T-helper 1 cell (primary cell): ENCODE measurements at places on chromosomes 1 and 21.

- DNase-seq, result no peak
These were observed 104.4 kb downstream of the PIK3R3 start for GRCh38 chr1:46027788-46028573.

GRCh38 chr1:181089017-181089675, 646 bp downstream of the IER5 start:
- peak; percentile 18 for DNase-seq

GRCh38 chr1:67078291-67078690, 24.3 kb upstream of the SLC35D1 start:
- no peak for DNase-seq

GRCh38 chr1:240284656-240285414, 193.2 kb downstream of the FMN2 start:
- DNase-seq, result no peak

DNA sequence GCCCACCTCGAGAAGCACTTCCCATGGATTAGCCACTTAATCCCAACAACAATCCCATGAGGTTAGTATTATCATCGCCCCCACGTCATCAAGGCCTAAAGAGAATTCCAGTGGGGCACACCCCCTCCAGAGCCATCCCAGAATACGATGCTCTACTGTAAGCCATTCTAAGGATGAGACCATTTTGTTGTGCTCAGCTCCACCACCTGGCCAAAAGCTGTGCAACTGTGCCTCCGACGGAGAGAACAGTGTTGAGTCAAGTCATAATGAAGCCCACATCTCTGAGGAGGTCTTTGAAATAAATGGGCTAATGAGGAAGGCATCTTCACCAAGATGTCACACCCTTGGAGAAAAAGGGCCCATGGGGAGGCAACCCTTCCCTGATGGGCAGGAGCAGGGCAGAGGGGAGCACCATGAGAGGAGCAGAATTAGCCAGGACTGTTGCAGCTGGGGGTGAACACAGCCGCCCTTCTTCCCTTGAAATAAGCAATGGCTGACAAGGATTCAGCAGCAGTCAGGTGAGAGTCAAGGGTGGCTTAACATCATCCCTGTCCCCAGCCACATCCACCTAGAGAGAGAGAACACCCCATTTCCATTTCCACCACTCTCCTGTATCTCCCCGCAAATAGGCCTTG, 14.6 kb downstream of the SYF2 start:
- no peak for DNase-seq

DNA sequence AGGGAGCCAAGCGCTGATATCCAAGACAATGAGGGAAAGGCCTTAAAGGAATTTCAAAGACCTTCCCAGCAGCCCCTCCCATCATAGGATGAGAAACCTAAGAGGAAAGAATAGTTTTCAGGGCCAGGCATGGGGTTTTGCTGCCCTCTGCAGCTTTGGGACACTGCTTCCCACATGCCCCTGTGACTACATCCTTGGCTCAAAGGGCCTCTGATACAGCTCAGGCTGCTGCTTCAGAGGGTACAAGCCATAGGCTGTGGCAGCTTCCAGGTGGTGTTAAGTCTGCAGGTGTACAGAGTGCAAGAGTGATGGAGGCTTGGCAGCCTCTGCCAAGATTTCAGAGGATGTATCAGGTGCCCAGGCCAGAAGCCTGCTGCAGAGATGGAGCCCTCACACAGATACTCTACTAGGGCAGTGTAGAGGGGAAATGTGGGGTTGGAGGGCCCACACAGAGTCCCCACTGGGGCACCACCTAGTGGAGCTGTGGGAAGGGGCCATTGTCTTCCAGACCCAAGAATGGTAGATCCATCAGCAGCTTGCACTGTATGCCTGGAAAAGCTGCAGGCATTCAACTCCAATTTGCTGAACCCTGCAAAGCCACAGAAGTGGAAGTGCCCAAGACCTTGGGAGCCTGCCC, 125.8 kb downstream of the SLC45A1 start:
- no peak for DNase-seq

GRCh38 chr1:192776998-192777397, 31.8 kb upstream of the RGS2 start:
- DNase-seq, result no peak

- DNase-seq, result no peak
These were observed 13.7 kb downstream of the LGR6 start for GRCh38 chr1:202207292-202207691.

- no peak for DNase-seq
These were observed 2.9 kb downstream of the KIF1B start for GRCh38 chr1:10213186-10213705.

DNA sequence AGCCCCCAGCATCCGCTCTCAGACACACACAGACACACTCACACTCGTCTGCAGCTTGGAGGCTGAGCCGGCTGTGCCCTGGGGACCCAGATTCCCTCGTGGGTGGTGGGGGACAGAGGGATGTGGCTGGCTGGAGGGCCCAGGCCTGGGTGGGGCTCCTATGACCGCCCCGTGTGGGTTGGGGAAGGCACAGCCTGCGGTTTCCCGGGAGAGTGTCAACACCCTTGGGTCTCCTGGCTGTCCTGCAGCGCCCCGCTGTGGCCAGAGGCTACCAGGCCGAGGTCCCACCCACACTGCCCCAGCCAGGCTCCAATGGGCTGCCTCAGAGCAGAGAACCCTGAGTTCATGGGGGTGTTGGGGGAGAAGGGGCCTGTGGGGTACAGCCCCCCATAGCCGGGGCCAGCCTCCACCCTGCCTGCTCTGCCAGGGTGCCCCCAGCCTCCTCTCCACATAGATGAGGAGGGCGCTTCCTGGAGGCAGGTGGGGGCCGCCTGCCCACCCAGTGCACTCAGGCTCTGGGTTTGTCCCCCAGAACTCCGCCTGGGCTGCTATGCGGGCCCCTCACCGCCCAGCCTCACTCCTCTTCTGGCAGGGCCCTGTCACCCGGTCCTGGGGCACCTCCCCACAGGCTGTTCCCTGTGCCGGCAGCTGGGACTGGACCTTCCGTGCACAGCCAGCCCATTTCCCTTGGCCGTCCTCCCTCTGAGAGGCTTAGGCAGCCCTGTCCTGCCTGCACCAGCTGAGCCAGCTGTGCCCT, at the start of gene TTC34:
TSS of gene TTC34 (minus strand) at position 159 of the 757 bp plus-strand sequence. CDS start 866 bp downstream, outside the sequence.
- peak; percentile 26 for DNase-seq

- DNase-seq, result no peak
These were observed 152.6 kb upstream of the RNPC3 start for GRCh38 chr1:103372866-103373265.

DNA sequence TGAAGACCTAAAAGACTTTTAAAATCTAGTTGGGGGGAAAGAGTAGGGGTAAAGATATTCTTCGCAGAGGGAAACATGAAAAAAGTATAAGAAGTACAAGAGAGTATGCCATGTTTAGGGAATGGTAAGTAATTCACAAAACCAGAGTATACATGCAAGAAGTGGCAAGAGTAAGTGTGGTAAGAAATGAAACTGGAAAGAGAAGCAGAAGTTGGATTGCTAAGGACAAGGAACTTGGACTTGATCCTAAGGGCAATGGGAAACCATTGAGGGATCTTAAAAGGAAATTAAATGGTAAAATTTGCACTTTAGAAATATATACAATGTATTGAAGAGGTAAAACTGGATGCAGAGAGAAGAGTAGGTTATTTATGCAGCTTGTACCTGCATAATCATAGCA, 9.2 kb upstream of the ZNF644 start:
- DNase-seq, result no peak

- DNase-seq, result no peak
These were observed 20.4 kb downstream of the ARHGEF19 start for GRCh38 chr1:16191916-16192546.

DNA sequence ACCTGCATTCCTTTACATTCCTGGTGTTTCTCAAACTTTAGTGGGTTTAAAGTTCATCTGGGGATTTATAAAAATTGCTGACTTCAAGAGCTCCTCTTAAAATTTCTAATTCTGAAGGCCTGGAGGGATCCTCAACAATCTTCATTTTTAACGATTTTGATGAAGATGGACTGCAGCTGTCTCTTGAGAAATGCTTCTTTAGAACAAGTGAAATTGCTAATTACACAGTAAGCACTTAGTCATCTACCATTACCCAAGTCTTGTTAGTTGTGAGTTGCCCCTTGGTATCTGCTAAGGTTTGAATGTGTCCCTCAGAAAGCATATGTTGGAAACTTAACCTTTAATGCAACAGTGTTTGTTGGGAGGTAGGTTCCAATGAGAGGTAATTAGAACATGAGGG, 163.7 kb downstream of the LTN1 start:
- DNase-seq, result no peak

DNA sequence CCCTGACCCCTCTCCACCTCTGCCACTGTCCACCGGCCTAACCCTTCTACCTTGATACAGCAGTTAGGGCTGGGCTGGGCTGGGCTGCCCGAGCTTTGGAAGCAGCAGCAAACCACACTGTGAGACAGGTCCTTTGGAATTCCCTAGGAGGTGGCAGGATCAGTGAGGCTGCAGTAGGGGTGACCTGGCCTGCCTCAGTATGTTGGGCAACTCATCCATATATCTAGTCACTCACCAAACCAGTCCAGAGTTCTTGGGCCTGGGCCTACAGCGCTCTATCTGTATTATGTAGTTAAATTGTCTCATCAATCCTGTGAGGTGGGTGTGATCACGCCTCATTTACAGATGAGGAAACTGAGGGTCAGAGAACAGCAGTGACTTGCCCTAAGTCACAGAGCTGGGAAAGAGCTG, 13.3 kb upstream of the SYNC start:
- no peak for DNase-seq

- no peak for DNase-seq
These were observed 22.6 kb downstream of the GPR157 start for GRCh38 chr1:9106286-9106685.

DNA sequence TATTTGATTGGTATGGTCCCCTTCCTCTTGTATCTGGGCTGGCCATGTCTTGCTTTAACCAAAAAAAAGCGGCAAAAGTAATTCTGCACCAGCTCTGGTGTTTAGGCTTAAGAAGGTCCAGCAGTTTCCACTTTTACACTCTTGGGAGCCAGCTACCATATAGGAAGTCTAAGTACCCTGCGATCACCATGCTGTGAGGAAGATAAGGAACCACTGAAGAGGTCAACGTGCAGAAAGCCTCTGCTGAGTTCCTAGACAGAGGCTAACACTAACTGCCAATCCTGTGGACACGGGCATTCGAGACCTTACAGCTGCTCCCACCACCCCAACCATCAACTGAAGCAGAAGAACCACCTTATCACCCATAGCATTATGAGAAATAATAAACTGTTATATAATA, 331.4 kb downstream of the VAV3 start:
- DNase-seq, result no peak

DNA sequence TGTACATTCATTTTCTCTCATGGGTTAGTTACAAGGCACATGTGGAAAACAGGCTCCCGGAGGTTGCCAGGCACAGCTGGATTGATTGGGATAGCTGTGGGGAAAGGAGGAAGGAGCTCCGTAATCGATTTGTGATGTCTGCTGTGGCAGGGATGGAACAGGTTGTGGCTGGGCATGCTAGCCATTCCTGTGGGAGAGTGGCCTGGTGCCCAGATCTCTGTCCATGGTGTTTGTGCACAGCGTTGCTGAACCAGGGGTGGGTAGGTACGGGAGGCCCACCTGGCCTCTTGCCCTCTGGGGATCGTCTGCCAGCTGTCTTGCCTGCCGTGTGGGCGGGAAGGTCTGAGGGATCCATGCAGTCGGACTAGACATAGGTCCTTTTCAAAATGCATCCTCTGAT, 302.8 kb upstream of the VAMP3 start:
- DNase-seq, result no peak

DNA sequence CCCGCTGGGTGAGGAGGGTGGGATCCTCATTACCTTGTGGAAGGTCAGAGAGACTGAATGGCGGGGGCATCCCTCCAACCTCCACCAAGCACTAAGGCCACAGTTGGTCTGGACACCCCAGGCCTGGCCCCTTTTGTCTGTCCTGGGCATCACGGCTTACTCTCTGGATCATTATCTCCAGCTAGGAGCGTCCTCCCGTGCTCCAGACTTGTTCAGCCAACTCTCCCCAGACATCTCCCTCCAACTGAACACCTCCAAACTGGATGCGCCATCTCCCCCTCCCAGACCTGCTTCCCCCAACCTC, 7.3 kb upstream of the GJB5 start:
- DNase-seq, result no peak

- no peak for DNase-seq
These were observed 134.4 kb downstream of the TGFB2 start for GRCh38 chr1:218479436-218480115.
